ENCODE measurements at places on chromosomes 12 and 14.
A peak's percentile ranks its signal among the peaks of the same experiment; 100 is the strongest.

GRCh38 chr12:76216585-76217472, 131.4 kb downstream of the BBS10 start:
- DNase-seq = no peak

GRCh38 chr12:13404631-13405473, 208.3 kb downstream of the EMP1 start:
- DNase-seq = no peak

DNA sequence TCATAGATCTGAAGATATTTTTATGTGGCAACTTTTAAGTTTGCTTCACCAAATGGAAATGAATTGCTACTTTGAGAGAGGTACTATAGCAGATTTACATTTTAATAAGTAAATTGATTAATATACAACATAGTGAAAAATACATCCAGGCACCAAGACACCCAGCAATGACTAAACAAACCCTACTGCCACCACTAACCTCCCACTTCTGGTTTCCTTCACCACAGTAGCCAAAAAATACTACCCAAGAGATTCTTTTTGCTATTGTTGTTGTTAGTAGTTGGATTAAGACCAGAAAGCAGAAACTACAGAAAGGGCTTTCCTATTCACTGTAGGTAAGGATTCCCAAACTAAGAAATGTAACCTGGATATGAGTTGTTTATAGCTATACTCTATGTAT, 54.1 kb downstream of the COCH start:
- DNase-seq = no peak

DNA sequence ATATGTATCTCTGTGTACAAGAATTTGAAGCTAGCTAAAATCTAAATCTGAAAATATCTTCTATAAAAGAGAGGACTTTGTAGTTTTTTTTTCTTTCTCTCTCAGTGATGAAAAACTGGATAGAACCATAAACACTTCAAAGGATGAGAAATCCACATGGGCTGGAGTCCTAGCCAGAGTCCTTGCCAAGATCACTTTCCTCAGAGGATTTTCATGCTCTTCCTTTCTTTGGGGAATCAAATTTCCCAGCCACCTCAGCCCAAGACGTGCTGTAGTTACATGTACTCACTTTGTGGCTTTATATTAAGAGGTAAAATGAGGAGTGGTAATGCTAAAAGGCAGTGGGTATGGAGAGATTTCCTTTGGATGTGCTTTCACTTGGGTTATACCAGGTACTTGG, 110.3 kb downstream of the SLC38A1 start:
- no peak for DNase-seq

- no peak for DNase-seq
Observed at GRCh38 chr14:78164226-78164853, 5.8 kb upstream of the NRXN3 start.

DNA sequence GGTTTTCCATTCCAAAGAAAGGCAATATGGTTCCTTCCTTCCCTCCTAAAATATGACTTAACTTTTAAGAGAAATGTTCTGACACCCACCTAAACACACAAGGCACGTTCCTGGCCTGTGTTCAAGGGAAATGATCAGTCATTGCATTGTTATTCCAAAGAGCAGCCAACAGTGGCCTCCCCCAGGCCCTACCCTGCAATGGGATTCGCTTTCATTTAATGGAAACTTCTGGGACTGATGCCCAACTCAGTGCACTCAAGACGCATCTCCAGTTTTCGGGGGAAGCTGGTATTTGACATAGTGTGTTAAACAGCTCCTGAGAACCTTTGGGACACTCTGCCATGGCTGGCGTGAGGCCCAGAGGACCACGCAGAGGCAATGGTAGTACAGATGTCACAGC, 65.9 kb downstream of the DDX51 start:
- DNase-seq = peak; percentile 20

DNA sequence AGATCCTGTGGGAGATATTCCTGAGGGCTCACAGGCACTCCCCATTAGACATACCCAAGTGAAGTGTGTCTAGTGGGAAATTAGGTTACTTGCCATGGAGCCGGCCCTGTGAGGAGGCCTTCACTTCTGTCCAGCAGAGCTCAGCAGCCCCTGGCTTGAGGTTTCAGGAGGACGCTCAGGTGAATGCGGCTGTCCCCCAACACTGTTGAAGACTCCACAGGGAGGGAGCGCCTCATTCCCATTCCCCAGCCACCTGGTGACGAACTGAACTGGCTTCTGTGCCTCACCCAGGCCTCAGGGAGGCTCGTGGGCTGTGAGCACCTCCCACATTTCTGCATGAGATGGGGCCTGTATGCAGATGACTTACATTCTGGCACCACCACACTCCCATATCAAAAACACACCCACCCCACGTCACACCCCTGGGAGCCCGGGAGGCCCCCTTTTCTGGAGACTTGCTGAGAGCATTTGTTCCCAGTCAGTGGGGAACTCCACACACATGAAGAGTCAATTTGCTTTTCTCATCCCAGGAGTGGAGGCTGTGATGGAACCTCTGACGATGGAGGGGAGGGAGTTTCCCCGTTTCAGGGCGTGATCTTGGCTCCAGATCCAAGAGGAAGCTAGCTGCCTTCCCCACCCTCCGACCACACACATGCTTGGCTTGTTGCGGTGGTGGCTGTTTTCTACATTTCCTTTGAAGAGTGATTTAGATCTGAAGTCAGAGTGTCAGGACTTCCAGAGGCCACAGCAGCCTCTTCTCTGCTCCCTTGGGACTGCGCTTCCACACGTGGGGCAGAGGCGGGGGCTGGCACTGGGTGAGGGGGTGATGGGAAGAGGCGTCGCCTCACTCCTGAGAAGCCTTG, 120.7 kb downstream of the ADGRD1 start:
- no peak for DNase-seq

GRCh38 chr12:50221228-50222008, 54.2 kb upstream of the CERS5 start:
- no peak for DNase-seq

DNA sequence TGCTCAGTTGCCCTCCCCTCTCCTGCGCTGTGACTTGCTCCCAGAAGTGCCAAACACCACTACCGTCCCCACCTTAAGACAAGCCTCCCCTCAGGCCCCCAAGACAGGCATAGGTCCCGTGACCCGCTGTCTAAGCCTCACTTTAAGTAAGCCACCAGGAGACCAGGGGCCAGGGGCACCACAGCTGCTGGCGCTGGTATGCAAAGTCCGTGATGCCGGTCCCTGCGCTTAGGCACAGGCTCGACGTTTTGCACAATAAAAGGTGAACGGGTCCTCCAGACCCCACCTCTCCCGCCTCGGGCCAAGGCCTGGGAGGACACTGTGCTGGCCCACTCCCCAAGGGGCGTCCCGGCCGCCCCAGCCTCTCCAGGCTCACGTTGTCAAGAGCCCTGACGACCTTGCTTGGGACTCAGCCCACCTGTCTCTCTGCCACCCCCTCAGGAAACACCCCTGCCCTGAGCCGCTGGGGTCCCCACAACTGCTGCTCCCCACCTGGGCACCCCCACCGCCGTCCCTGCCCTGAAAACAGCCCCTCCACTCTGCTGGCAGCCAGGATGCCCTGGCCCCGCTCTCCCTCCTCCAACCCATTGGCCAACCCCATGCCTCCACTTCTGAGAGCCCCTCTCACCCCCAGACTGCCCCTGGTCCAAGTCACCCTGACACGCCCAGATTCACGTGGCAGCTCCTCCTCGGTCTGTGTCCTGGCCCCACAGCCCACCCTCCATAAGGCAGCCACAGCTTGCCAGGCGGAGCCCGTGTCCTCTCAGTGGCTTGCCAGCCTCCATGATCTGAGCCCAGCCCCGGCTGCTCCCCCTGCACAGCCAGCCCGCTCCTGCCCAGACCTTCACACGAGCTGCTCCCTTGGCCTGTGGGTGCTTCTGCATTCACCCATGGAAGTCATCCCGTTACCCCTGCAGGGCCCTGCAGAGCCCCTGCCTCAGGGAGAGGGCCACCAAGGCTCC, 11.9 kb downstream of the JAG2 start:
- DNase-seq = no peak

GRCh38 chr14:32576088-32576795, 247.1 kb downstream of the AKAP6 start:
- no peak for DNase-seq

DNA sequence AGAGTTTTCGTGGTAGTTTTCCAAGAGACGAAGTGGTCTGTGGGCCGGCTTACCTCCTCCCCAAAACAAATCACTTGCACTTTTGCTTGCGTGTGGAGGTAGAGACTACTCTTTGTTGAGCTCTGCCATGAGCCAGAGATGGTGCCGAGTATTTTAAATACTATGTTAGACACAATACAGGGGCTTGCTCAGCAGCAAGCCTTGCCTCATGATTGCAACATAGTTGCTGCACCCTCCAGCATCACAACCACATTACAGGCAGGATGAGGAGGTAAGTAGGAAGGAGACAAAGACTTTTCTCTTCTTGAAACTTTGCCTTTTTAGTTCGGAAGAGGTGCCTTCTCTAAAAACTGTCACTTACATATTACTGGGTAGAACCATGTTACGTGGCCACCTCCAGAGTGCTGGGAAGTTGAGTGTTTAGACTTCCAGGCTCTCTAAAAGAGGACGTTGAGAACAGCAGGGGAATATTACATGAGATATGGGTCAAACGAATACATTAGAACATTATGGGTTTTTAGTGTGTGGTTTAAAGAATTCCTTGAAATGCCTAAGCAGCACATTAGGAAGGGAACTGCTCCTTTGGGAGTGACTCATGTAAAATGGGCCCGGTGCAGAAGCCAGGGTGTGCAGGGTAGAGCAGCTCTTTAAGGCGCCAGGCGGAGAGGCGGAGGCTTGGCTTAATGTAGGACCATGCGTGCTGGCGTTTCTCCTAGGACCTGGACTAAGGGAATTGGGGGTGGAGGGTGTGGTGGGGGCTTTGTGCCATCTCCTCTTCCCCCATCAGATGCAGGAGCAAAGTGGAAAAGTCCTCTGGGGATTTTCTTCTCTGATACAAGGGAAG, 110.6 kb upstream of the PRMT8 start:
- no peak for DNase-seq

DNA sequence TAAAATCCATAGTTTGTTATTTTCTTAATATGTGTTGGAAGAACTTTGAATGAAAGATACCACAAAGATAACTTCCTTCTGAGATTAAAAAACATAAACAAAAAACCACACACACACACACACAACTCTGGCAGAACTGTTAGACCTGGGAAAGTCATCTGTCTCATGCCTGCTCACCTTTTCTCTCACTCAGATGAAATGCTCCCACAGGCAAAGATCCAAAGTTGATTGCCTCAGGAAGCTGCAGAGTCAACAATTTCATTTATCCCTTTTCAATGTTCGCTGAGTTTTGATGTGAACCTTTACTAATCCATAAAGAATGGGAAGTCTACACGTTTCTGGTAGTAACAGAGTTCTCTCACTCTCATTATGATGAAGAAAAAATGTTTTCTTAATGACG, 112.0 kb downstream of the DENND5B start:
- no peak for DNase-seq
